ENCODE measurements at places on chromosomes 2 and 18.

- DNase-seq: no peak
Observed at GRCh38 chr18:13527730-13528129, 198.6 kb downstream of the FAM210A start.

DNA sequence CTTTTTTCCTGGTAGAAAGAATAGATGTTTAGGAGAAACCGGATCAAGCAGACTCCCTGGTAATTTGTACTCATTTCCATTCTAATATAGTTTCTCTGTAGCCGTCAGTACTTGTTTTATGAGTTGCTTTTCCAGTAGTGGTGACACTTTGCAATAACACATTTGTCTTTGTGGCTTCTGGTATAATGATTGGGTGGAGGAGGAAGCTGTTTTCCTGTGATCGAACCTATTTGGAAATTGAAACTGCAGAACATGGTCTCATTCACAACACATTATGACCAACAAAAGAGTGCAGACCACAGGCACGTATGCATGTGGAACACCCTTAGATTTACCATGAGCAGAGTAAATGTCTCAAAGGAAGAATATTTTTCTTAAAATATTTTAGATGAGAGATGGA is 7.6 kb upstream of the SERPINB12 start:
- DNase-seq: no peak

- no peak for DNase-seq
Observed at GRCh38 chr2:78061301-78061700, 539.1 kb upstream of the LRRTM4 start.

DNA sequence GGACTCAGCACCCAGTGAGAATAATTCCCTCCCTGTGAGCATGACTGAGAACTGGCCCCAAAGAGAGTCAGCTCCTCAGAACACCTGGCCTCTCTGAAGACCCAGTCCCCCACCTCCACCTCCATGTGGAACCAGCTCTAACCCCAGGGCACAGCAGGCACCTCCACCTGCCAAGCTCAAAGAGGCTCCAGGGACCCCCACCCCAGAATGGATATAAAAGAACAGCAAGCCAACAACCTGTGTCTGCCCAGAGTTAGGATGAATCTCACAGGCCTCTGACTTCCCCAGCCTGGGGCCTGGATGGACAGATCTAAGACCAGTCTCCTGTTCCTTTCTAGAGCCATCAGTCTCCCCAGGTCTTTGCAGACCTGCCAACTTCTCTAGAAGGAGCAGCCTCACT is 498.5 kb downstream of the EIPR1 start:
- no peak for DNase-seq
